ENCODE measurements at places on chromosomes 6 and 20. TPM values are rescaled to one million over a fixed set of nuclear protein-coding genes. Genes with fewer than 3 reads are reported as not detected.

DNA sequence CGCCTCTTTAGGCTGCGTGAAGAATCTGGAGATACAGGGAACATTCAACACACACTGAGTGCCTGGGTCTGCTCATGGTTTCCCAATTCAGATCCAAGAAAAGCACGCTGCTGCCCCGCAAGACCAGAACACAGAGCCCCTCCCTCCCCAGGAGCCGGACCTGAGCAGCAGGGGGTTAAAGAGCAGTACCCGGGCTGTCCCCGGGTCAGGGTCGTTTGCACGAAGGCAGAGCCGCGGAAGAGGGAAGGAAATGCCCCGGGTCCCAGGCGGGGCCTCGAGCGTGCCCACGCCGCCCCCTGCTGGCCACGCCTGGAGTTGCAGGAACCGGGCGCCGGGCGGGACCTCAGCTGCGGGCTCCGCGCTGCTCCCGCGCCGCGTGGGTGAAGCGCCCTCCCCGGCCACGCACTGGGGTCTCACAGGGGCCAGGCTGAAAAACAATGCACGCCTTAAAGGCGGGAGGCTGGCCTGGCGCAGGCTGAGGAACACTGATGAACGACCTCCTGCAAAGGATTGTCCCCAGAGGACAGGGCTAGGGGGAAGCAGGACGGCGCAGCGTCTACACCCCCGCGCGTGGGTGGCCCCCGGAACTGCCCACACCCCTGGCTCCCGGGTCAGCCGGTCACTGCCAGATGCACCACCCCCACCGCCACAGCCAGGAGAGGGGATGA, 48.9 kb downstream of the ANKRD60 start:
- peak; percentile 38 for DNase-seq

GRCh38 chr6:29509239-29509638, 21.5 kb upstream of the MAS1L start:
- DNase-seq, result no peak

DNA sequence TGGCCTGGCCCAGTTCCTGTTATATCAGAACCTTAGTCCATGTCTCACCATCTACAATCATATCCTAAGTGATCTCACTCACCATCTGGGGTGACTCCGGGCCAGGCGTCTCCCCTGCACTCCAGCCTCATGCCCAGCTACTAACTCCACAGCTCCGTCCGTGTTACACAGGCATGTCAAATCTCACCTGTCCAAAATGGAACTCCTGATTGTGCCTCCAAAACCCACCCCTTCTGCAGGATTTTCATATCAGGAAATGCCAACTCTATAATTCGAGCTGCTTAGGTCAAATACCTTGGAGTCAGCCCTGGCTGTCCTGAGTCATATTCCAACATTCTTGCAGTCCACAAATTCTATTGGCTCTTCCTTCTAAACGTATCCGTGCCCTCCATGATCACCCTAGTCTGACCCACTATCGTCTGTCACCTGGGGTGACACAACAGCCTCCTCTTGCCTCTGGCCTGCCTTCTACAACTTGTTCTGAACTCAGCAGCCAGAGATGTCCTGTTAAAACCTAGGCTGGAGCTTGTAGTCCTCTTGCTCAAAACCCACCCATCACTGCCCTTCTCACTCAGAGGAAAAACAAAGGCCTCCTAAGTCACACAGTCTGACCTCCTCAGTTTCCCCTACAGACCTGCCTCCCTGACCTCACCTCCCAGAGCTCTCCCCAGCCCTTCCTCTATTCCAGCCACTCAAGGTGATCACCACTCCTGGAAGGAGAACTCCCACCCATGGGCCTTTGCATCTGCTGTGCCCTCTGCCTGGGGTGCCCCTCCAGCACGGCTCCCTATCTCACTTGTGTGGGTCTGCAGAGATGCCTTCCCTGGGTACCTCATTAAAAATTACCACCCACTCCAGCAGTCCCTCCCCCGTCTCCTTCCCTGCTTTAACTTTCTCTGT, 85.3 kb upstream of the SIRPA start:
- no peak for DNase-seq

Gene IL20RA
- total RNA-seq, result 0.36 TPM

DNA sequence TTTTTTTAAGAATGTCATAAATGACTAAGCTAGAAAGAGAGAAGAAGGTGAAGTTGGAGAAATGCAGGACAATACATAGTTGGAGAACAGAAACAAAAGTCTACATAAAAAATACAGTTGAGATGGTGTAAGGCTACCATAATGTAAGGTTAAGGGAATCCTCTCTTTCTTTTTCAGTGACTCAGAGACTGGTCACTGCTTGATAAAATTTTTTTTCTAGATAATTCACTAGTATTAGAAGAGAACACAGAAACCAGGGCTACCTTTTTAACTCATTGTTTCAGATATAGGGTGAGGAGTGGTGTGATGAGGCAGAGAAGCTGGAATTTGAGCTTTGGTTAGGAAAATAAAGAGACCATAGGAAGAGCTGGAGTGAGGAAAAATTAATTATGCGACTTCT, 18.2 kb upstream of the EDN1 start:
- no peak for DNase-seq
